NCI-H2081 (cell line): ENCODE measurements at places on chromosomes 16 and 17.

DNA sequence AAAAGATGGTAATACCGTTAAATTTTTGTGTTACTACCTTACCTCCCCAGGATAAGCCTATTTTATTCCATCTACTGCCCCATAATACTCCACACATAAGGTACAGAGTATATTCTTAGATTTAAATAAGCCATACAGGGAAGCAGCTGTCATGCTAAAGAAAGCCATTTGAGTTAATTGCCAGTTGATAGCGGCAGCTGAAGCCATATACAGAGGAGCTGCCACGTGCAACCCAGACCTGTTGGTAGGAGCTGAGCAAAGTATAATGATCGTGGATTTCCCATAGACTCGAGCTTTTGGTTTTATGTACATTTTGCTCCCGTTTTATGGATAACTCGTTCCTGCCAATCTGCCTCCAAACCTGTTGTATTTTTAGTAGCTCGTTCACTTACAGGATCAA is 12.0 kb downstream of the CPSF4L start:
- peak; percentile 52 for DNase-seq

- no peak for DNase-seq
Observed at GRCh38 chr17:45414990-45415881, 17.4 kb downstream of the ARHGAP27 start.

DNA sequence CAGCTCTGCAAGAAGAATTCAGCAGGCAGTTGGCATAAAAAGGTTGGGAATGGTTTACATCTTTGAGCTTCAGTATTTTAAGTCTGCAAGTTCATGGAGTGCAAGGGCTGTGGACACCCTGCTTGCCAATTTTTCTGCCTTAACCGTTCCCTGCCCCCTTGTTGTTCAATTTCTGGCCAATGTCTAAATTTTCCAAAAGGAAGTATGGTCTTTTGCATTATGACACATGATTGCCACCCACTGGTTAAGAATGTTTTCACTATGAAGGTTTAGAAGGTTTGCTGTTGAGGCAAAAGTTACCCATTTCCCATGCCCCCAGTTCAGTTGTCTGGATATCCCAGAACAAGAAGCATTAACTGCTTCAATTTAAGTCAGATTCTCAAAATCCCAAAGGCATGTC is 441.9 kb downstream of the CDH13 start:
- DNase-seq, result no peak

- no peak for DNase-seq
Observed at GRCh38 chr17:44384823-44385286, 4.6 kb downstream of the ITGA2B start.

DNA sequence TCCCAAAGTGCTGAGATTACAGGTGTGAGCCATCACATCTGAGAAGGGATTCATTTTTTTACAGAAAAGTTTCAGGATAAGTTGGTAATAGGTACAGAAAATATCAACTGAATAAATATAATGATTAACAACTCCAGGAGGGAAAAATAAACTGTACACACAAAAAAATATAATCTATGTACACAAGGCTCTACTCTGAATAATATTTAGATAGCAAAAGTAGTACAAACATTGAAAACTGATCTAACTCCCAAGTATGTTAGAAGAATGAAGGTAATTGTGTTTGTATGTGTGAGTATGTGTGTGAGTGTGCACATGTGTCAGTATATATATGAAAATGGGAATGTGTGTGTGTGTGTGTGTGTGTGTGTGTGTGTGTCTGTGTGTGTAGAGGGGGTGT is 20.4 kb downstream of the TUBD1 start:
- no peak for DNase-seq

DNA sequence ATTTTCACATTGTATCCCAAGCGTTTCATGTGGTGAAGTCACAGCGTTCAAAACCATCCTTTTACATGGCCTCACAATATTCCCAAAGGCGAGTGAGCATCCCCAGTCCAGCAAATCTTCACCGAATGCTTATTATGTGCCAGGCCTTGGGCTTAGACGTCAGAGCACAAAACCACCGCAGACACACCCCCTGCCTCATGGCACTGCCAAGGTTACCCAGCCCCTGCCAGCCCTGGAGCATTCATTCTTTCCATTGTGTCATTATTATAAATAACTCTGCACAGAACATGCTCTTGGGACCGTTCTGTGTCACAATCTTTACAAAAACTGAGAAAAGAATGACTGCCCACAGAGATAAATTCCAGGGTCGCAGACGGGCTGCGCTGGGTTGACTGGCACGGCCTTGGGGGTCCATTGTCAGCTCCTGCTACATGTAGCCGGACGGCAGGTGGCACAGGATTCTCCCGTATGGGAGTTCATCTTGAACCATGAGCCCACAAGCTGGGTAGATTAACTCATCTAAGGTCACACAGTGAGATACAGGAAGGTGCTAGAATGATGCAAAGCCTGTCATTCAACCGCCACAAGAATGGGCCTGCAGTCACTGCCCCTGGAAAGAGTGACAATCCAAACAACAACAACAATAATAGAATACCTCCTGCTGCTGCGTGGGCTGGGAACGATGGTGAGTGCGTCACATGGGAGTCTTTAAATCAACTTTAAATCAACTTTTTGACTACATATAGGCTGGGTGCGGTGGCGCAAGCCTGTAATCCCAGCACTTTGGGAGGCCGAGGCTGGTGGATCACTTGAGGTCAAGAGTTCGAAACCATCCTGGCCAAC is 4.5 kb upstream of the NECAB2 start:
- DNase-seq, result no peak

DNA sequence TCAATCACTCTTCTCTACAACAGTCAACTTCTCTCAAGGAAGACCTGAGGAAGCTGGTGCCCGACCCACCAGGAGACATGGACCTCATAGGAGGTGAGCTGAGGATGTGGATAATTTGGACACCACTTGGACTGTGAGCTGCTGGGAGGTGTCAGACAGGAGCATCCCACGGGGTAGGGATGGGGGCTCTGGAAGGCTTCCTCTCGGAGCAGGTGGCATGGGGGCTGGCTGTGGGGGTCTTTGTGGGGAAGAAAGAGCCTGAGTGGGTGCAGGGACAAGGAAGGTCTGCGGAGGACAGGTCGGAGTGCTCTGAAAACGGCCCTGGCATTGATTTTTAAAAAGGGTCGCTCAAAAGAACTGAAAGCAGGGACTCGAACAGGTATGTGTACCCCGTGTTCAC is 64.0 kb downstream of the TBC1D16 start:
- no peak for DNase-seq

DNA sequence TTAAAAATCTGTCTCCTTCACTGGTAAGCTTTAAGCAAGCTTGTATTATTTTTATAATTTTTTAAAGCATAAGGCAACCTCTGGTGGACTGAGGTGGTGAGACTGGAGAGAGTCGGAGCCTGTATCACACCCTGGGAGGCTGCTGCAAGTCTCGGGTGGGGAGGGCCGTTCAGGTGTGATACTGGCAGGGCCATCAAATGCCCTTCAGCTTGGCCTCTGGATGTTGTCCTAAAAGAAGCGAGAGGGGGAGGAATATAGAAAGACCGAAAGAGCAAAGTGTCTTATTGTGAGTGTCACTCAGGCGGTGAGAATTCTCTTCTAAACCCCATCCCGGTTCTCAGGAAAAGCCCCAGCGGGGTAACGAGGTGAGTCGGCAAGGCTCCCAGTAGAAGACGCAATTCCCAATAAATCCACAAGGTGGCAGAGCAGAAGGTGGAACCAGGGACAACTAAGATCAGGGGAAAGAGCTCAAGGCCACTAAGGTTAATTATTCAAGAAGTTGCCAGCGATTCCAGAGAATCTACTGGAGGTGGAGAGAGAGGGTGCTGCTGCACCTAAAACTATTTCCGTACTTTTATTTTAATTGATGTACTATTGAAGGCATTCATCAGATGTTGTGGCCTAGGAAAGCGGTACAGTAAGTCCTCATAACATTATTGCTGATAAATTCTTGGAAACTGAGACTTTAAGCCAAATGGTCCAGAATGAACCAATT is 14.1 kb downstream of the C17orf67 start:
- DNase-seq, result peak; percentile 72

- no peak for DNase-seq
Observed at GRCh38 chr16:71526111-71526631, at the start of gene CHST4. TSS of gene CHST4 (plus strand) at chr16:71526426. CDS start at chr16:71536678, 10,252 bp downstream.

DNA sequence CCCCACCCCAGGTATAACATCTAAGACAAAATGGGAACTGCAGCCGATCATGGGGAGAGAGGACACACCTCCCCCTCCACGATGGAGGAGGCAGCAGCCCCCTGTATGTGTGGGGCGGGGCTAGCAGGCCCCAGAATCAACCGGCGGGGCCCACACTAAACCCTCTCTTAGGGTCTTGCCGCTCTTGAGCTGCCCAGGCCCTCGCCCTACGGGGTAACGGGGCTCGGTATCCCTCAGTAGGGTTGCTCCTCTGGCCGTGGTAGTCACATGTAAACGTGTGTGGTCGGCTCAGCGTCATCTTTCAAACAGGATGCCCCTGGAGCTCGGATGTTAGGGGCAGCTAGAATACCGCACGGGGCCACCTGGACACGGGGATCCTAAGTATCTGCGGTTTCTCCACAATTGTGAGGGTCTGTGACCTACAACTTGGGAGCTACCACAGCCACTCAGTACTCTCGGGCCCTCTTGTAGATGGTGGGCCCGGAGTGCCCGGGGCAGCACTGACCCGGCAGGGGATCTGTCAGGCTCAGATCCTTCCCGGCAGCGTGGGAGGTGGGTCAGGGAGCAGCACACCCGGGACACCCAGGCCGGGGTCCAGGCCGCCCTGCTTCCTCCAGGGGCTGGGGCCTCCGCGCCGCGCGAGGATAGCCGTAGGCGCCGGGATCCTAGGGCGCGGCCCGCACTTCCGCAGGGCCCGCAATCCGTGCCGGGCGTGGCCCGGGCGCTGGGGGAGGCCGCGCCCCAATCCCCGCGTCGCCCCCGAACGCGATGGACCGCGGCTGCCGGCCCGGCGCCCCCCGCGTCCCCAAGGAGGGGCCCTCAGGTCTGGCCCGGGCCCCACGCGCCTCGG is 781 bp downstream of the ARHGDIA start:
- peak; percentile 53 for DNase-seq
